ENCODE measurements at places on chromosomes 16 and 17.
A peak's percentile ranks its signal among the peaks of the same experiment; 100 is the strongest.

- DNase-seq = no peak
Observed at GRCh38 chr16:51153577-51154031, 2.5 kb upstream of the SALL1 start.

- DNase-seq = no peak
Observed at GRCh38 chr17:56130631-56131030, 22.6 kb upstream of the ANKFN1 start.

- DNase-seq = no peak
Observed at GRCh38 chr17:78803186-78803845, 21.2 kb upstream of the CYTH1 start.

DNA sequence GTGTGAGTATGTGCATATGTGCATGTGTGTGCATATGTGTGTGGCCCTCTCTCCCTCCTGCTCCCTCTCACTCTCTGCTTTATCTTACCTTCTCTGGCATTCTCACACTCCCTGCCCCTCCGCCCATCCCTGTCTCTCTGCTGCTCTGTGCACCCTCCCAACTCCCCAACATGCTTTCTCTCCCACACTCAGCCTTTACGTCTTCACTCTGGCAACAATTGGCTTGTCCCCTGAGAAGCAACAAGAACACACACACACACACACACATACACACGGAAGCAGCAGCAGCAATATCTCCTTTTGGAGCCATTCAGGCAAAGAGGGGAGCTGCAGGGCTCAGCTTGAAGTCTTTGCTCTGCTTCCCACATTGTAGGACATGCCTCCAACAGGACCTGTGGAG is 27.8 kb downstream of the PITPNM3 start:
- DNase-seq = no peak

GRCh38 chr17:38476549-38476948 is 48.3 kb downstream of the ARHGAP23 start:
- DNase-seq = no peak

DNA sequence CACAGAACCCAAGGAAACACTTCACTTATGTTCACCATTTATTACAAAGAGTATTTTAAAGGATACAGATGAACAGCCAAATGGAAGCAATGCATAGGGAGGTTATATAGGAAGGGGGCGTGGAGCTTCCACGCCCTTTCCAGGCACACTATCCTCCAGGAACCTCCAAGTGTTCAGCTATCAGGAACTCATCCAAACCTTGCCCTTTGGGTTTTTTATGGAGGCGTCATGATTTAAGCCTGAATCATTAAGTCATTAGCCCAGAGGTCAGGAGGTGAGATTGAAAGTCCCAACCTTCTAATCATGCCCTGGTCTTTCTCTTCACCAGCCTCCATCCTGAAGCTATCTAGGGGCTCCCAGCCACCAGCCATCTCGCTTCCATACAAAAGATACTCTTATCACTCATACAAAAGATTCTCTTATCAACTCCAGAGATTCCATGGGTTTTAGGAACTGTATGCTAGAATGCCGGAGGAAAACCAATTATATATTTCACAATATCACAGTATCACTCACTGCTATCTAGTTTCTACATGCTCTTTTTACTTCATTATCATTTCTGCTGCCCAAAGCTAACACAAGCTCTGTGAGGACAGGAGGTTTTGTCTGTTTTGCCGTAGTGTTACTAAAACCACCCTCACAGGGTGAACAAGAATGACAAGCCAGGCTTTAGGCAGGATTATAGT is 213.4 kb downstream of the SLC39A11 start:
- DNase-seq = peak; percentile 19

DNA sequence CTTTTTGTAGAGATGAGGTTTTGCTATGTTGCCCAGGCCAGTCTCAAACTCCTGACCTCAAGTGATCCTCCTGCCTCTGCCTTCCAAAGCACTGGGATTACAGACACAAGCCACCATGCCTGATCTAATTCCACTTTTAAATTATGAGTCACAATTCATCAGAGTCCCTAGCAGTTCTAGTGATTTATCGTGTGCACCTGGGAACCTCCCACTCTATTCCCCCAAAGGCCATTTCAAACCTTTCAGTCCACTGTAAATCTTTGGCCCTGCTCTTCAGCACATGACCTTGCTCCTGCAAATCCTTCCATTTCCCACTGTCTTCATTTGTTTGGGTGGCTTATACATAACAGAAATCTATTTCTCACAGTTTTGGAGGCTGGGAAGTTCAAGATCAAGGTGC is 73.0 kb downstream of the HS3ST2 start:
- no peak for DNase-seq

- DNase-seq = peak; percentile 50
Observed at GRCh38 chr16:17173281-17173680, 297.5 kb downstream of the XYLT1 start.

- DNase-seq = peak; percentile 76
Observed at GRCh38 chr17:17741349-17742023, 60.2 kb downstream of the RAI1 start.

DNA sequence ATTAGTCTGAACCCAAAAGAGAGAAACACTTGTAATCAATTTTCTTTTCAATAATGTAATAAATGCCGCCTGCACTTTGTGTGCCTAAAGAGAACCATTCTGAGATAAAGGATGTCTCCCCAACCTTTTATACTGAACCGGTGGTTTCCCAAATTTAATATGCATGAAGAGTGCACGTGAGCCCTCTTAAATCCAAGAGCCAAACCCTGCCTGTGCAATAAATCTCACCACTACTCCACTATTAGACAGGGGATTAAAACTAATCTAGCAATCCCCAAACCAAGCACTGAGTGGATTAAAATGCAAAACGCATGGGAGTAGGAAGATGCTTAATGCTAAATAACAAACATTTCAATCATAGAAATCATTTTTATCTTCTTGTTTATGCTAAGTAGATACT is 351.0 kb upstream of the PSMD7 start:
- DNase-seq = no peak

DNA sequence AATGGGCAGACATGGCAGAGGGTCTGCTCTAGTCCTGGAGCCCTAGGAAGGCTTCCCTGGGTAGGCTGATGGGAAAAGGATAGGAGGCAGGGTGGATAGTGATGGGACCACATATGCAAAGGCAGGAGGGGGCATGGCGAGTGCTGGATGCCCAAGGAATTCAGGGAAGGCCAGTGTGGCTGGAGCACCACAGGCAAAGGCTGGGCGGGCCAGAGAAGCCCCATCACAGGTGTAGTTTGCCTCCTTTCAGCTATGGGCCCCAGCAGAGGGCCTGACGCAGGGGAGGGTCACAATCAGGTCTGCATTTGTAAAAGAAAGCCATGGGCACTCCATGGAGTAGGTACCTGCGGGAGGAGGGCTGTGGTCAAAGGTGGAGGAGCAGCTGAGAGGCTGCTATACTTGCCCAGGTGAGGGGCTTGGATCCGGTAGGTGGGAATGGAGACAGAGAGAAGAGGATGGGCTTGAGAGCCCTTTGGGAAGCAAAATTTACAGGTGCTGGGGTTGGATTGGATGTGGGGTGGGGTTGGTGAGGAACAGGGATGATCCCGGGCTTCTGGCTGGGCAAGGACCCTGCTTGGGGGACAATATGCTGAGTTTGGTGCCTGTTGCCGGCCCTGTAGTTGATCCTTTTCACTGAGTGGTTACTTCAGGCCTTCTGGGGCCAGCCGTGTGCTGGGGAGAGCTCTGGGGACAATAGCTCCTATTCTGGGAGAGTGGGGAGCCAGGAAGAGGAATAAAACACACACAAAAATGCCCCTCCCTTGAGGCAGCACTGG is 6.5 kb upstream of the COL1A1 start:
- peak; percentile 3 for DNase-seq

- no peak for DNase-seq
Observed at GRCh38 chr17:16214190-16215001, 938 bp downstream of the NCOR1 start.

DNA sequence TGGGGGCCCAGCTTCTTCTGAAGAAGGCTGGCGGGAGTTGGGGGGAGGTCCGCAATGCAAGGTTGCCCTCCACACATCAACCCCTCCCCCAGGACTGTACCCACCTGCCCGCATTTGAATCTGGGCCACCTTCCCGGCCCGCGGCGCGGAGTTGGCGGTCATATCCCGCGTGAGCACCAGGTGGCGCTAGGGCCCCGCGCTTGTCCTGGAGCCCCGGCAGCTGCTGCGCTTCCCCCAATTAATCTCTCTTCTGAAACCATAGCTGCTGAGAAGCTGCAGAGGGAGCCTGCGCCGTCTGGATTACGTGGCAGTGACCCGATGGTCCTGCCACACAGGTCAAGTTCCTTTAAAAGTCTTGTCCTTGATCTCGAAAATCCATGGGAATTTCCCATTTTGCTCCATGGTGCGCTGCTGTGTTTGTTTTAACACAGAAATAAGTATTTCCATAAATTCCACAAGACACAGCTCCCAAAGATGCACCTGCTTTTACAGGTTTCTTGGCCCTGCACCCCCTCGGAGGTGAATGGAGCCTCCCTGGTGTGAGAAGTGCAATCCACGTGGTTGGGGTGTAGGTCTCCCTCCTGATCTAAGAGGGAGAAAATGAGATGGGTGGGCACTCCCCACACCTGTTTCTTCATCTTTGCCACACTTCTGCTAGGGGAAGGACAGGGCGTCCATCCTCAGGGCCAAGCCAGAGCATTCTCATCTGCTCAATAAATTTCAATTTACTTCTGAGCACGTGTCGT is 22.1 kb downstream of the COX4I1 start:
- peak; percentile 69 for DNase-seq

Measured in foreskin fibroblast (primary cell).